Naive thymus-derived CD4-positive, alpha-beta T cell (primary cell): ENCODE measurements at places on chromosomes 12 and 14.
A peak's percentile ranks its signal among the peaks of the same experiment; 100 is the strongest.

DNA sequence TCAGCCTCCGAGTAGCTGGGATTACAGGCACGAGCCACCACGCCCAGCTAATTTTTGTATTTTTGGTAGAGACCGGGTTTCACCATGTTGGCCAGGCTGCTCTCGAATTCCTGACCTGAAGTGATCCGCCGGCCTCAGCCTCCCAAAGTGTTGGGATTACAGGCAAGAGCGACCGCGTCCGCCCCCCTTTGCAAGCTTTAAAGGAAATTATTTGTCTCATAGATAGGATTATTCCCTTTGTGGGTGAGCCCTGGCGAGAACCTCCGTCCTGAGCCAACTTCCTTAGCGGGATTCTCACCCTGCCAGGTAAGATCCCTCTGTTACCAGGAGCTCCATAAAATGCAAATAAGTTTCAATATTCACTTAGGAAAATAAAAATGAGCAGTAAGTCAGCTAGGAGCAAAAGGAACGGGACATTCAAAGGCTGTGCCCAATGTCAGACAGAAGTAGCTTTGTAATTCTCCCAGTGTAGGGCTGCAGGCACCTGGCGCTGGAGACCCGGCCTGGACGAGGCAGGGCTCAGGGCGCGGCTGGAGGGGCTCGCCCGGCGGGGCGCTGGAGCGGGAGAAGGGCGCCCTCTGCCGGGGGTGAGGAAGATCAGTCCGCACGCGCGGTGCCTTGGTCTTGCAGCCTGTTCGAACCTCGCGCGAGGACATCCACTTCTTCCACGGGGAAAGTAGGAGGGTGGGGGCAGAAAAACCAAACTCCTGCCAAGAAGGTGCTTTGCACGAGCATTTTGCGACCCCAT is 47.2 kb upstream of the PLXNC1 start:
- peak; percentile 75 for DNase-seq

DNA sequence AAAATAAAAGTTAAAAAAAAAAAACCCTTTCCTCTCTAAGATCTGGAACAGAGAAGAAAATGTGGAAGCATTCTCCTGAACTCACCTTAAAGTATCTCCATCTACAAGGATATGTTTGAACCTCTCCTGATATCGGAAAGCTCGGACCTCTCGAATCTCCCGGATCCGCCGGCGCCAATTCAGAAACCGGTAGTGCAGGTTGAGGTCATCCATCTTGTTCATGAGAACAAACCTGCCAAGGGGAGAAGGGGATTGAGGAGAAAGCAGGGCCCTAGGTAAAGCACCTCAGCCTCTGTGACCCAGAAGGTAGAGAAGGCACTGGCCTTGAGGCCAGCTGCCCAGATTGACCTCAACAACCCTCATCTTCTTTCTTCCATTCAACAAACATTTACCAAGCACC is 2.2 kb downstream of the SPRYD3 start:
- no peak for DNase-seq

GRCh38 chr12:88957358-88957757 is 377.1 kb upstream of the KITLG start:
- no peak for DNase-seq

DNA sequence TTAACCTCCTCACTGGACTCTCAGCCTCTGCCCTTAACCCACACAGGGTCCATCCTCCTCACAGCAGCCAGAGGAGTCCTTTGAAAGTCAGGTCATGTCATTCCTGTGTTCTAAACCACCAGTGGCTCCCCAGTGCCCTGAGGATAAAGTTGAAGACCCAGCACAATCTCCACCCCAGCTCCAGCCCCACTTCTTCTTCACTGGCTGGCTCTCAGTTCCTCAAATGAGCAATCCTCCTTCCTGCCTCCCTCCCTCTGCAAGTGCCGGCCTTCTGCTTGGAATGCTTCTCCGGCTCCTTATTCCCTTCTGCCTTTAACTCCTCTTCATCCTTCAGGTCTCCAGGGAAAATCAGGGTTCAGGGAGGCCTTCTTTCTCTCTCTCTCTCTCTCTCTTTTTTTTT is 32.0 kb upstream of the SPPL3 start:
- DNase-seq = no peak

DNA sequence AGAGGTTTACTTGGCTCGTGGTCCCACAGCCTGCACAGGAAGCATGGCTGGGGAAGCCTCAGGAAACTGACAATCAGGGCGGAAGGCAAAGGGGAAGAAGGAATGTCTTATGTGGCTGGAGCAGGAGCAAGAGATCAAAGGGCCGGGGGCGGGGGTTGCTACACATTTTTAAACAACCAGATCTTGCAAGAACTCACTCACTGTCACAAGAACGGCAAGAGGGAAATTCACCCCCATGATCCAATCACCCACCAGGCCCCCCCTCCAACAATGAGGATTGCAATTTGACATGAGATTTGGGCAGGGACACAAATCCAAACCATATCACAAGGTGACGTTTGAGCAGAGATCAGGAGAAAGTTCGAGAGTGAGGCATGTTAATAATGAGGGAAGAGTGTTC is 163.7 kb upstream of the RPH3A start:
- DNase-seq = no peak

DNA sequence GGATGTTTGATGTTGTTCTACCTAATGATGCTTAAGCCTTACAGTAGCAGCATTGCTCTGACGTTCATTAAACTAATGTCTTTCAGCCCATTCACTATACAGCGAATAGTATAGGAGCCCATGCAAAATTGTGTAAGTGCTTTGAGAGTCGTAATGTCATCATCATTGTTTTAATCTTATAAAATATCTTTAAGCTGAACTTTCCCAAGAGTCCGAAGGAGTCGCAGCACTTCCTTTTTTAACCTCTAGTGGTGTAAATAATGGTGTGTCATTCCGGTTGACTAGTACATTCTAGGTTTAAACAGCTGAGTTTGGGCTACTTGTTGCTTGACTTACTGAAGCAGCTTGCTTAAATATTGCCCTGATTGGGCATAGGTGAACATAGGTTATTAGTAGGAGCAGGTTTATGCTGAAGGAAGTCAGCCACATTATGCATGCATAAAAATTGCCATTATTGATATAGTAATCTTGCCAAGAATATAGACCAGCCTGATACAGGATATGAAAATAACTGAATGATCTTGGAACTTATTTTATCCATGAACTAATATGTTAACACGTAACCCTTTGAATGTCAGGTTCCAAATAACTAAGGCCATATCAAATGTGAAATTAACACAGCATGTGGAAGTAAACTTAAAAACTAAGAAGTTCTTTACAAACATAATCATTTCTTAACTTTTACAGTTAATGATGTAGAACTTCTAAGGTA is 2.6 kb downstream of the WNK1 start:
- peak; percentile 34 for DNase-seq

GRCh38 chr12:107431942-107432341 is 253.7 kb upstream of the PWP1 start:
- no peak for DNase-seq

- peak; percentile 37 for DNase-seq
These were observed 16.1 kb downstream of the PIGH start for GRCh38 chr14:67583711-67584644.

DNA sequence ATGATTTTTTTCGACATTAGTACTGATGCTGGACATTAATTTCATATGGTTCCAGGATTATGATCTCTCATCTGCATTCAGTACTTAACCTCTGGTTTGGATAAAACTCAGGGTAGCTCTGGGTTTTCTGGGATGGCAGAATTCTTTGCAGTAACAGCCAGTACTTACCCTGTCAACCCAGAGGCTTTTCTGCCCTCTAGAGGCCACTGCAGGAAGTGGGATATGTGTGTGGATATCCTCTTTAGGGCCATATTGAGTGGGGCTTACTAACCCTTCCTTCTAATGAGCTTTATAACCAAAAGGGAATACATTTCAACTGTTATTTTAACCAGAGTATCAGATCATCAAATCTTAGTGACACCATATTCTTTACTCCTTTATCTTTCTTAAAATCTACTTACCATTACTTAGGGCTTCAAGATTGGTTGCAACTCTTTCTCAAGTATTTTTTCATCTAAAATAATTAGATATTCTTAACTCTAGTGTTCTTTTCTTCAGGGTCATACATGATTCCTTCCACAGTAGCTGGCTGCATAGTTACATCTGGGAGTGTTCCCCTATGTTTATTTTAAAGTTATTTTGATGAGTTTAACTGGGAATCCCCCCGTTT is 488.0 kb upstream of the STXBP6 start:
- DNase-seq = no peak
